ENCODE measurements at places on chromosomes 1 and 21. TPM values are rescaled to one million over a fixed set of nuclear protein-coding genes. Genes with fewer than 3 reads are reported as not detected.

DNA sequence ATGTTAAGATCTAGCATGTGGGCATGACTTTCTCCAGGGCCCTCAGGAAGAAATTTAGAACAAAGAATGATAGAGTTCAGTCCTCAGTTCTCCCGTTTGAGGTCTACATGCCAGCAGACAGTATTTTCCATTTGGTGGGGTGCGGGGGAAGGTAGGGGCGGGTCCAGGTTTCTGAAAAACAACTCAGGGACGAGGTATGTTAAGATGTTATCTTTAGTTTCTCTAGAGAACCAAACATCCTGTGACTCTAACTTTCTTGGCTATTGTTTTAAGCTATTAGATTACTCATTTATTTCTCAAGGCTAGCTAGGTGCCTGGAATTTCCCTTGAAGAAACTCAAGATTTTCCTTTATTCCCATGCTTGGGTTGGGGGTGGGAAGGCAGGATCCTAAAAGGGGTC lies 42.3 kb upstream of the SYT14 start:
- DNase-seq = no peak

- peak; percentile 34 for DNase-seq
These were observed 60.3 kb upstream of the KRTAP19-8 start for GRCh38 chr21:31098576-31099005.

The LCE3A gene
- total RNA-seq = not detected

The GSTM5 gene
- 4.9 TPM for total RNA-seq

DNA sequence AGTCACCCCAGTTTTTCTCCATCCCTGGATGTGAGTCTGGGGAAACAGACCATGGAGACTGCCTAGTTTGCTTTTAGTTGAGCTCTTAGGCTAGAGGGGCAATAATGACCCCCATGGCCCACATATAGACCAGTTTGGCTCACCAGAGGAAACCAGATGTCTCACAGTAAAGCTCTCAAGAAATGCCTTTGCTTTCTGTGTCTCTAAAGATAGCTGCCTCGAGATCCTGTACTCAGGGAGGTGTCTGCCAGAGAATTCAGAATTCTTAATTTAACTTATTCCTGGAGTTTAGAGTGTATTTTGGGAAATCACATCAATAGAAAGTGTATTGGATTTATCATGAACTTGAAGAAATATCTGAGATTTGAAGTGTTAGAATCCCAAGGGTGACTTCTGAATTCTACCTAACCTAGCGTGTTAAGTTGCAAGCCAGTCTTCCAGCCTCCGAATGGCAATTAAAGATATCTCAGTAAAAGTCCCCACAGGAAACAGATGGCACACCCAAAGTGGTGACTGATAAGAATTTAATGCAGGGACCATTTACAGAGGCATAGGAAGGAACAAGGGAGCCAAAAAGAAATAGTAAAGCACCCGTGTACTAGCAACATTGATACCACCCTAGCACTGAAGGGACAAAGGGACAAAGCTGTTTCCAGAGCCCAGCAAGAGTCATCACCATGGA lies 37.1 kb downstream of the STYXL2 start:
- no peak for DNase-seq

The MAD2L2 gene
- total RNA-seq = 37.2 TPM

DNA sequence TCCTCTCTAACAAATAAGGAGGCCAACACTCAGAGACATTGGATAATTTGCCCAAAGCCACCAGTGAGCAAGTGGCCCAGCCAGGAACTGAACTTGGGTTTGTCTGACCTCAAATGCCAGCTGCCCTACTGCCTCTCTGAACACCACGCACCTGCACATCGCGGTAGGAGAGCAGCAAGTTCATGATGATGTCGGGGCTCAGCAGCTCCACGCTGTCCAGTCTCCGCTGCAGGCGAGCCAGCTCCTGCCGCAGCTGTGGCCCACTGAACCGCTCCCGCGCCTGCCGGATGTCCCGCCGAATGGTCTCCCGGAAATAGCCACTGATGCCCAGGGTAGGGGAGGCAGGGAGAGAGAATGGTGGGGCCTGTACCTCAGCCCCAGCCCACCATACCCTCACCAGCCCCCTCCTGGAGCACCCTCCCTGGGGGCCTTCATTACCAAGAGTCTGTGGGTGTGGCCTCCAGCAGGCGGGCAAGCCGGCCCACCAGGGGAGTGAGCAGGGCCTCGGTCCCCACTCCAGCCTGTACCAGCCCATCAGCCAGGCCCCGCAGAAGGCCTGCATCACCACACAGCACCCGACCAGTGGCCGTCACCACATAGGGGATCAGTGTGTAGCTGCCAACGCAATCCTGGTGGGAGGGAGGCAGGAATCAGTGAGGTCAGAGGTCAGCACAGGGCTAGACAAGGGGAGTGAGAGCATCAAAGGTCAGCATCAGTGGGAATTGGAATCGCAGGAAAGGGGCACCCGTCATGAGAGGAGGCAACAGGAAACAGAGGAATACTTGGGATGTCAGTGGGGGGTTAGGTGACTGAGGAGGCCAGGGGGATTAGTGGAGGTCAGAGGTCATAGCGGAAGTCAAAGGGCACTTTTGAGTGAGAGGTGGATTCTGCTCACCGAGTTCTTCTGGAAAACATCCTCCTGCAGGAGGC lies 2.7 kb downstream of the MAP3K6 start:
- DNase-seq = no peak

DNA sequence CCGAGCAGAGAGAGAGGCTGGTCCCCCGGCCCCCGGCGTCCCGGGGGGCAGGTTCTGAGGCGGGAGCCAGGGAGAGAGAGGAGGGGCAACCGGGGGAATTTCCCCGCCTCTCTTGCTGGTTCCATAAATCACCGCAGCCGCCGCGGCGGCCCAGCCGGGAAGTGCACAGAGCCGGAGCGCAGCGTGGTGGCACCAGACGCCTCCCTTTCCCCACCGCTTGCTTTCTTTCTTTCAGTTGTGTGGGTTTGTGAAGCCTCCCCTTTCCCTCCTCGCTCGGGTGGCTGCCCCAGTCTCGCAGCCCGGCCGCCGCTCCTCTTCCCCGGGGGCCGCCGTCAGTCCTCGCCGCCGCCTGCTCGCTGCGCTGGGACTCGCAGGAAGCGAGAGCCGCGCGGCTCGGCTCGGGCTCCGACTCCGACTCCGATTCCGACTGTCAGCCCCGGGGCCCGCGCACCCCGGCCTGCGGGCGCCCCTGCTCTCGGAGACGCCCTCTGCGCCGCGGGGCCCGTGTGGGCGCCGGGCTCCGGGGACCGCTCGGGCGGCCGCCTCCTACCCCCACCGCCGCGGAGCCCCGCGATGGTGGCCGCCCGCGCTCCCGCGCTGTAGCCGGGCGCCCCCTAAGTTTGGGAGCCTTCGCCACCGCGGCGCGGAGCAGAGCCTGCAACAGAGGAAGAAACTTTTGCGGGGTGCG lies at the start of gene CACHD1:
Gene CACHD1, plus strand, starts transcription at position 153 of the 688 bp plus-strand sequence. CDS start 616 bp downstream, outside the sequence.
- DNase-seq = peak; percentile 59

DNA sequence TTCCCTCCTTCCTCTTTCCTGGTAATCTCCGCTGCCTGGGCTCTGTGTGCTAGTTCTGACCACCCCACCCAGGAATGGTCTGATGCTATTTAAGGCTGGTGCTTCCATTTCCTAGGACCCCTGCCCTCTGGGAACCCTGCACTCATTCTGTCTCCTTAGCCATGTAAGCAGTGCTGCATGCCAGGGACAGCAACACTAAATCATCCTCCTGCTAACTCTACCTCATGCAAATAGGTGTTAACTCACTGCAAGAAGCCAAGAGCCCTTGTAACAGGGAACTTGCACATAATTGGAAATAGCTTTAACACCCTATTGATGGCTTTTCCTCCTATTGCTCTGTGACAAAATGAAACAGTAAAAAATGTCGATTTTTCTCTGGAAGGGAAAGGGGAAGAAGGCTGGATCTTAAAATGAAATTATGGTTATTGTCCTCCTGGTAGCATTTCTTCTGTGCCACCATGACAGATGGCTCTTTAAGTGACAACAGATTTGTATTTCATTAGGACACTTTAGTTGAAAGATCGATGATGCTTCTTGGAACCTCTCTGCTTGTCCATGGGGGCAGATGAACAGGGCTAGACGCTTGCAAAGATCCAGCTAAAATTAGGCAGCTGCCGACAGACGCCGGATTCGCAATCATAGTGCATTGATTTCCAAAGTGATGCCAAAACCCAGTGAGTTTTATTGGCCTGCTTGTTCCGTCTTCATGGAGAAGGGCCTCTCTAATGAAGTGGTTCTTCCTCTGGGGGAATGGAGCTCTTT lies 551.7 kb downstream of the MATN1 start:
- no peak for DNase-seq

DNA sequence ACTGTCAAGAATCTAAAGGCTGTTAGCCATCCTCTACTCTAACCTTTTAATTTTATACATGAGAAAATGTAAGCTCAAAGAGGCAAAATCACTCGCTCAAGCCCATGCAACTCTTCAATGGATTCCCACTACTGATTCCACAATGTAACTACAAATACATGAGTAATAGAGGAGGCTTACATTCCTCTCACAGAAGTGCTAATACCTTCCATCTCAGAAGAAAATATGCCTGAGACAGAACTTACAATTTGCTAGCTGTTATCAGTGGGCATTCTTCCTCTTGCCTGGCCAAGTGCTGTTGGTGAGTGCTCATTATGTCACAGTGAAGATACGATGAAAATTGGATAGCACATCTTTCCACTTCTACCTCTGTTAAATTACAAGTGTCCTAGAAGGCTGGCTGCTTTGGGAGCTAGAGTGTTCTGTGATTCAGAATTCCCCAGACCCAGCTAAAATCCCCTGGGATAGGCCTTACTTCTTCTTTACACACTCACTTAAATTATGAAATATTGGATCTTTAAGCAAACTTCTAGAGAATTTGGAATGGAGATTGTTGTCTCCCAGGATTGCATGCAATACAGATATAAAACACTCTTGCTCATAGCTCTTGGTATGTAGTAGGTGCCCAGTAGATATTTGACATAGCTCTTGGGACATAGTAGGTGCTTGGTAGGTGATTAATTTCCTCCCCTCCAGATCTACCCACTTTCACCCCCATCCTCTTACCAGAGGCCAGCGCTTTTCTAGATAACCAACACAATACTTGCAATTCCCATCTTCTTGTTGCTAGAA lies 24.1 kb downstream of the BCL9 start:
- DNase-seq = no peak

DNA sequence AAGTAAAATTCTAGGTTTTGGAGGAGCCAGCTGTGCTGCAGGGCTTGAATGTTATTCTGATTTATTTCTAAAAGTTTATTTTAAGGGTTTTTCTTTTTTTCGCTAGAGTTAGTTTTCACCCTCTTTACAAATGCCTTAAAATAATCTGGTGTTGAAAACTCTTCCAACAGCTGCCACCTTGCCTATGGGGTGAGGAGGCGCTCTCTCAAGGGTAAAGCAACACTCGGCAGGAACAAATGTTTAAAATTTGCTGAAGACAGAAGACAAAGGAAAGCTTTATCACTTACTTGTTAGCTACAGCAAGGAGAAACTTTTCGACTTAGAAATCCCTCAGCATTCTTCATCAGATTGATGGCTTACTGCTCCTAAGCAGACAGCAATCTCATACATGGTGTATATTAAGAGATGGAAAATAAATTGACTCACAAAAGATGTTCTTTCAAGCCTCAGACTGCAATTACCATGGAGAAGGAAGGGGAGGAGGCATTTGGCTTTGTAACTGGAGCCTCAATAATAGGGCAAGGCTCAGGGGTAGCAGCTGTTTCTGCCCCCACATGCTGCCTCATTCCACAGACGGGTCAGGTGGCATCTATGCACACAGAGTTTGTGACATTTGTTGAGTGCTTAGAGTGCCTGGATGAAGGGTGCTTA lies 79.8 kb upstream of the RALGPS2 start:
- DNase-seq = no peak

The SPOCD1 gene
- not detected for total RNA-seq

GRCh38 chr1:151145304-151146071 lies 943 bp downstream of the SEMA6C start:
- DNase-seq = no peak

The KLHDC7A gene
- 0.32 TPM for total RNA-seq

DNA sequence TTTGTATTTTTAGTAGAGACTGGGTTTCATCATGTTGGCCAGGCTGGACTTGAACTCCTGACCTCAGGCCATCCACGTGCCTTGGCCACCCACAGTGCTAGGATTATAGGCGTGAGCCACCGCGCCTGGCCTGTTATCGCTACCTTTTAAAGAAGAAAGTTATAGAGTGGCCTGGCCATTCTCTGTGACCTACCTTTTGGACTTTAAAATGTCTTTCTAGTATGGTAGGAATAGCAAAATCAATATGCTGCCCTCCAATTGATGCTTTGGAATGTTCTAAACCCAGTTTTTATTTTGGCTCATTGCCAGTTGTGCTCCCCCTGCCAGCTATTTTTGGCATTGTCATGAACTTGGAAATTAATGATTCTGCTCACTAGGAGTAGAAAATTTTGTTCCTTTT lies 19.9 kb downstream of the HIPK1 start:
- DNase-seq = no peak

DNA sequence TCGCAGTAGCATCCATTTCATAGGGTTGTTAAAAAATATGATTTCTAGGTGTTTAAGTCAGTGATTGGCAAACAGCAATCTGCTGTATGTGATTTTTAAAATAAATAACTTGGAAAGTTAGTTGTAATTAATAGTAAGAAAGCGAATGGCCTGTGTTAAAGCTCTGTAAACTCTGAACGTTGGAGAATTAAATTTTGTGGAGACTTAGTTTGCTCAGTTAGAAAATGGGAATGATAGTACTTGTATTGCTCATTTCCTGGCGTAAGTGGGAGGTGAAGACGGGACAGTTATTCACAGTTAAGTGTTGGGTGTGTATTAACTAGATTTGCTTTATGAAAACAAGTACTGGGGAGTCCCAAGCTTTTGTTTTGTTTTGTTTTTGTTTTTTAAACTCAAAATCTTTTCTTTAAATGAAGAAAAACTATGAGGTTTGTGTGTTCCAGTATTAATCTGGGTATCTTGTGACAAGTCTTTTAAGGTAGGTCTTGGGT lies 995 bp downstream of the CACYBP start:
- no peak for DNase-seq

The GPR52 gene
- 5.2 TPM for total RNA-seq

DNA sequence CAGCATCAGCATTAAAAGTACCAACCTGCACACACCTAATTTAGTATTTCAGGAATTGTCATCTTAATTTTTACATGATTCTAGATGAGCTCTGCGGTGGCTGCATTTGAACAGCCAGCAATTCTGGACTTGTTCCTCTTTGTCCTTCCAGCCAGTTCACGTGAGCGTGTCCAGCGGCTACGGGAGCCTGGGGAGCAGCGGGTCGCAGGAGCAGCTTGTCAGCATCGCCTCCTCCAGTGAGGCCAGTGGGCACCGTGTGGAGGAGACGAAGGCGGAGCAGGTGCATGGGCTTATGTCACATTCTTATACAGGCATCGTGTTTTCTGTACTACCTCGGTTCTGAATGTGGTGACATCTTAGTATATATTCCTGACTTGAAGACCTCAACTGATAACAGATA lies 25.7 kb downstream of the PER3 start:
- DNase-seq = no peak
